Effector CD4-positive, alpha-beta T cell (primary cell): ENCODE measurements at places on chromosomes 7 and 10.

- no peak for DNase-seq
These were observed 165.1 kb downstream of the SH3PXD2A start for GRCh38 chr10:103690281-103690680.

- no peak for DNase-seq
These were observed 244.2 kb downstream of the CREB5 start for GRCh38 chr7:28656529-28656928.

DNA sequence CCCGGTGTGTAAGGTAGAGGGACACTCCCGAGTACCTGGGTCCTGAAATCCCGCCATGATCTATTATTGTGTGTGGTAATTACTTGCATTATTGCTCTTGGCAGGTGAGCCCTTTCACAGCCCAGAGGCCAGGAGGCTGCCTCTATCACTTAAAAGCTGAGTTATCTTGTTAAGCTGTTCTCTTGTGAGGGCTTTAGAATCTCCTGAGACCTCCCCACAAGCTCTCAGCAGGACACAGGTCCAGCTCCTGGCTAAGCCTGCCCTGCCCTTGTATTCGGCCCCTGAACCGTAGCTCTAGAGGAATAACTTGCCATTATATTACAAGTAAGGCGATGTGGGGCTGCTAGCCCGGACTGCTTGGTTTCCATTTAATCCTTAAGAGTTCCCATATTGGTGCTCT lies 13.9 kb downstream of the SND1 start:
- no peak for DNase-seq

GRCh38 chr7:98841179-98841997 lies 28.4 kb downstream of the TMEM130 start:
- peak; percentile 61 for DNase-seq

DNA sequence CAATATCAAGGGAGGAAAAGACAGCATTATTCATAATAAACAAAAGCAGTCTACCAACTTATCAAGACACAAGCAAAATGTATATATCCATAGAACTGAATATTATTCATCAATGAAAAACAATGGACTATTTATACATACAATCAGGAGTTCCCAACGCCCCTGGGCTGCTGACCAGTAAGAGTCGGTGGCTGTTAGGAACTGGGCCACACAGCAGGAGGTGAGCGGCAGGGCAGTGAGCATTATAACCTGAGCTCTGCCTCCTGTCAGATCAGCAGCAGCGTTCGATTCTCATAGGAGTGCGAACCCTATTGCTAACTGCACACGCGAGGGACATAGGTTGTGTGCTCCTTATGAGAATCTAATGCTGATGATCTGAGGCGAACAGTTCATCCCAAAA lies 71.7 kb upstream of the GPR22 start:
- DNase-seq = no peak

DNA sequence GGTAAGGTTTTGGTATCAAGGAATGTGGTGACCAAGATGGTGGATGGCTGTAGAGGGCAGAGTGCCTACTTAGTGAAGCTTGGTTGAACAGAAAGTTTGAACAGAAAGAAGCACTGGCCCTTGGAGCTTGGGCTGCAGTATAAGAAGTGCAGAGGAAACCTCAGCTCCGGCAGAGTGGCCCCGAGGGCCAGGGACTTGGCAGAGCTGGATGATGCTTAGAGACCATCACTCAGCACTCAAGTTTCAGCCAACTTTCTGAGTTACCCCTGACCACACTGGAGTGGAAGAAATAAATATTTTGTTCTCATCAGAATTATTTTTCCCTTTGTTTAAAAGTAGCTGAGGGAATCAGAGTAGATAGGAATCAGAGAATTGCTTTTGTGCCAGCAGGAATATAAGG lies 336.7 kb downstream of the C7orf25 start:
- DNase-seq = no peak

GRCh38 chr7:33054261-33054964 lies 8.2 kb downstream of the NT5C3A start:
- no peak for DNase-seq

DNA sequence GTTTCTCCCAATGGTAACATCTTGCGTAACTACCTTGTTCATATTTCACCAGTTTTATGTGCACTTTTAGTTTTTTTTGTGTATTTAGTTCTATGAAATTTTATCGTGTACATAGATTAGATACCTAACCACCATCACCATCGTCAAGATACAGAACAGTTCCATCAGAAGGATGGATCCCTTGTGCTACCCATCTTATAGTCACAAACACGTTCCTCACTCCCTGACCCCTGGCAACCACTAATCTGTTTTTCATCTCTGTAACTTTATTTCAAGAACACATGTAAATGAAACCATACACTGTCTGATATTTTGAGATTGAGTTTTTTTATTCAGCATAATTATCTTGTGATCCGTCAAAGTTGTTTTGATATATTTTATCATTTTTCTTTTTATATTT lies 29.9 kb downstream of the FANK1 start:
- DNase-seq = no peak

GRCh38 chr7:156993021-156993924 lies 17.2 kb downstream of the MNX1 start:
- DNase-seq = no peak

DNA sequence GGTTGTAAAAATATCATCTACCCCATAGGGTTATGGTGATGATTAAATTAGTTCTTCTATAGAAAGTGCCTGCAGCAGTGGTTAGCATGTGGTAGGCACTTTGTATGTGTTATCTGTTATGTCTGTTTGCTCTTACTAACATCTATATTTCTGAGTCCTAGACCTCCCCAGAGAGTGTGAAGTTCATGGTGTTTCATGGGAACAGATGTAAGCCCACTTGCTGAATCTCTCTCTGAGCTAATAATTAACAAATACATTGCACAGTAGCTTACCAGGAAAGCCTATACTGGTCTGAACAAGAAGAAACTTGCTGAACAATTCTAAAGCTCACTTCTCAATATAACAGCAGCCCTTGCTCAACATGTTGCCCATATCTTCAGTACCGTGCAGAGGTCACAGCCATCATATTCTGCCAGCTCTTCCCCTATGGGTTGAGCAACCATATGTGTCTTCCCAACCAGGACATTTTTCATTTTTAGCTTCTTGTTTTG lies 100.1 kb downstream of the NPSR1 start:
- DNase-seq = no peak

DNA sequence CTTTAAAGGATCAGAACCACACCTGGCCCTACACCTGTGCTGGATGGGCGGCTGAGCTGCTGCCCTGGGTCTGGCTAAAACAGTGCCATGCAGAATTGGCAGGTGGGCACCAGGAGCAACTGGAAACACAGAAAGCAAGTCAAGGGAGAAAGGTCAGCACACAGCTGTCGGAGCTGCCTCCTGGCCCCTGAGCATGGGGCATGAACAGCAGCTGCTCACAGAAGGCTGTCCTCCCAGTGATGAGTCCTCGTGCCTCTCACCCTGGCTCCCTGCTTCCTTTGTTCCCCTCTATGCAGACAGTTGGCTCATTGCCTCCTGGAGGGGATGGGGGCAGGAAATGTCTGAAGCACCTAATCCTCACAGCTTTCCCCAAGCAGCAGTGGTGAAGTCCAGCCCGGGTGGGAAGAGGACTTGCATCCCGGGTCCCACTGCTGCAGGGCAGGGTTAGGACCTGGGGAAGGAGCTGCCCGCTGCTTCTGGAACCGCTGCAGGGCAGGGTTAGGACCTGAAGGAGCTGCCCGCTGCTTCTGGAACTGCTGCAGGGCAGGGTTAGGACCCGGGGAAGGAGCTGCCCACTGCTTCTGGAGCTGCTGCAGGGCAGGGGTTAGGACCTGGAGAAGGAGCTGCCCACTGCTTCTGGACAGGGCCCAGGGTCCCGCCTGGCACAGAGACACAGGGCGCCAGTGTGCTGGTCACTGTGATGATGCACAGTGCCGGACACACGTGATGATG lies 37.3 kb downstream of the VIPR2 start:
- no peak for DNase-seq

- no peak for DNase-seq
These were observed 52.8 kb upstream of the TOMM7 start for GRCh38 chr7:22875470-22875869.

DNA sequence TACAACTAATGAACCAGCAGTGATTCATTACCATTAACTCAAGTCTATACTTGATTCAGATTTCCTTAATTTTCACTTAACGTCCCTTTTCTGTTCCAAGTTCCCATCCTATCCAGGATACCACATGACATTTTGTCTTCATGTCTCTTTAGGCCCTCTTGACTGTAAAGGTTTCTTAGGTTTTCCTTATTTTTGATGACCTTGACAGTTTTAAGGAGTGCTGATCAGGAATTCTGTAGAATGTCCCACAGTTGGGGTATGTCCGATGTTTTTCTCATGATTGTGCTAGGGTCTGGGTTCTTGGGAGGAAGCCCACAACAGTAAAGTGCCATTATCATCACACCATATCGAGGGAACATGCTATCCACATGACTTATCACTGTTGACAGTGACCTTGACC lies 162.7 kb downstream of the PTPN20 start:
- DNase-seq = no peak

DNA sequence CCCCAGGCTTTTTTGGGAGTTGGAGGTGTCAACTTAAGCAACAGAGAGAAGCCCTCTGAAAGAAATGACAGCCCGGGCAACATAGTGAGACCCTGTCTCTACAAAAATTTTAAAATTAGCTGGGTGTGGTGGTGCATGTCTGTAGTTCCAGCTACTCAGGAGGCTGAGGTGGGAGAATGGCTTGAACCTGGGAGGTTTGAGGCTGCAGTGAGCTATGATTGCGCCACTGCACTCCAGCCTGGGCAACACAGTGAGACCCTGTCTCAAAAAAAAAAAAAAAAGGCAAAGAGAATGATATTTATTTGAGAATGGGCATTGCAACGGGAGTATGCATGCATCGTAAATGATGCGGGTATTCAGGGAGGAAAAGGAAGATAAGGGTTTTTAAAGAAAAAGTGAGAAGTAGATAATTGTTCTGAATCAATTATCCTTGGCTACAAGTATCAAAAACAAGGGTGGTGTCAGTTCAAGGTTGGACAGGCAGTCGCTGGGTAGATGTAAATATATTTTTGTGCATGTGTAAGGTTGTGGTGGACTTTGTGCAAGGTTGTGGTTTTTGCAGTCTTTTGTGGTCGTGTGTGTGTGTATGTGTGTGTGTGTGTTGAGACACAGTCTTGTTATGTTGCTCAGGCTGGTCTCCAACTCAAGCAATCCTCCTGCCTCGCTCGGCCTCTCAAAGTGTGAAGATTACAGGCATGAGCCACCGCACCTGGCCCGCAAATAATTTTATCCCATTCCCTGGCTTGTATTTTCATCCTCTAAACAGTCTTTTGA lies 65.6 kb downstream of the COL26A1 start:
- no peak for DNase-seq

DNA sequence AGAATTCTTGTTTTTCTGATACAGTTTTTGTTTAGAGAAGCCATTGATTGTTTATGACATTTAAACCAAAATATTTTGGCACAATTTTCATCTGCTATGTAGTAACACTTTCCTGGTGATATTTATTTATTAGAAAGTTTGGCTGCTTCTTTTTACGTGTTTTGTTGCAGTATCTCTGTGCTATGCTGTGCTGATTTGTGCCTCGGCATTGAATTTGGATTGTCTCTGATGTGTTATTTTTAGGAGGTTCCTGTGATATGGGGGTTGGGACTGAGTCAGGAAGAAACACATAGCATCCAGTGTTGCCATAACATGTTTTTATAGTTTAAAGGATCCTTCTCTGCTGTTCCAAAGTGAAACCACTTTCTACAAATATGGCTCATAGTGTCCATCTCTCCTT lies 1197.7 kb upstream of the LRRN3 start:
- no peak for DNase-seq

DNA sequence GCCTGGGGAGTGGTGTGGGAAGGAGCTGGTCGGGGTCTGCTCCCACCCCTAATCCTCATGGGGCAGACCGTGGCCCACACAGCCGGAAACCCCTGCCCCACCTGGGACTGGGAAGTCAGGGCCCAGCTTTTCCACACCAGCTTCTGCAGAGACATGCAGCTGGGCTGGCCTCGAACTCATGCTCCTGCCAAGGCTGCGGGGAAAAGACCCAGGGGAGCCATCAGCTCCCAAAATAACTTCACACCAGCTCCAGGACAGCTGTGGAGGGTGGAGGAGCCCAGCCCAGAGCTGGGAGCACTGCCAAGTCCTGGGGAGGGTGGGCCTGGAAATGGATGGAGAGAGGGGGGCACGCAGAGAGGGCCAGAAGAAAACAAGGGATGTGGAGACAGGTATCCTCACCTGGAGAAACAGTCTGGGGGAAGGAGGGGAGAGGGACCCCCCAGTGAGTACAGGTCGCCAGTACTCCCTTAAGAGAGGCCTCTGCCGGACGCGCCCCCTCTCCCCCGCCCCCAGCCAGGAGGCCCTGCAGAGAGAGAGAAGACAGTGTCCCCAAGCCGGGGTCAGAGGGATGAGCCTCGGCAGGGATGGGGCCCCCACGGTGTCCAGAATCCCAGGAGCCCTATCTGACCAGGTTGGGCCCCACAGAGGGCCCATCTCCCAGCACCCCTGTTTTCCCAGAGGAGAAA lies 11.5 kb upstream of the GRIFIN start:
- DNase-seq = no peak

- no peak for DNase-seq
These were observed 859.2 kb downstream of the GATA3 start for GRCh38 chr10:8913720-8914119.

GRCh38 chr7:43869867-43870240 lies 537 bp upstream of the MRPS24 start:
- no peak for DNase-seq

- DNase-seq = no peak
These were observed 63.3 kb upstream of the VIPR2 start for GRCh38 chr7:159207951-159208350.

DNA sequence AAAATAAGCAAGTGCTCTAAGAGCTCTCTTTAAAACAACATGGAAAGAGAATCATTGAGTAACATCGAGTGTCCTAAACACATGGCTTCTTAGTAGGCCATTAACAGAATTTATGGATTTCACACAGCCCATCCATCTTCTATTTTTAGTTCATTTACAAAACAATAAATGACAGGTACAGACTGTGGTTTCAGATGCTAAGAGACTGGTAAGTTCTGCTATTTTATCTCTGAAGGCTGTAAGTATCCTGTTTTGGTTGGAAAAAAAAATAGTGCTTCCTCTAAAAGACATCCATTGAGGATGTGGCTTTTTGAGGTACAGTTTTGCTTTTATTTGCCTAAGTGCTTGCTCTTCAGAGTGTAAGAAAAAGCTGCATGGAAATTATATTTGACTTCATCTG lies 27.4 kb upstream of the GNAI1 start:
- no peak for DNase-seq

DNA sequence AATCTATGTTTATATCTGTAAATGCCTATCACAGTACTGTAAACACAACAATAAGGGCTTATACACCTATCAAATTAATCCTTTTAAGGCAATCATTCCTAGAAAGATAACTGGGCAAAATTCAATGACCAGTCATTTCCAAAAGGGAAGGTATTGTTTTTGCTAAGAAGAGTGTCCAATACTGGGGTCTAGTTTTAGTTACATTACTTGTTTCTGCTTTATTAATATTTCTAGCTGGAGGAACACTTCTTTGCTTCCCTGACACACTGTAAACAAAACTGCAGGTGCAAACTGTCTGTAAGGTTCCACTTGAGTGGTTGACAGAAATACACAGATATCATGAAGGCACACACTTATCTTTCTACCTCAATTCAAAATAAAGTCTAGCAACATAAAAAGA lies 84.2 kb upstream of the FAM133B start:
- no peak for DNase-seq

- no peak for DNase-seq
These were observed 34.3 kb downstream of the WASL start for GRCh38 chr7:123714296-123715080.
